ENCODE measurements at places on chromosomes 16 and 17.
A peak's percentile ranks its signal among the peaks of the same experiment; 100 is the strongest.

- no peak for DNase-seq
Measured at GRCh38 chr17:7405350-7406234, 1.7 kb upstream of the TMEM256 start.

- no peak for DNase-seq
Measured at GRCh38 chr17:63954402-63955063, 18.2 kb downstream of the SCN4A start.

- DNase-seq, result no peak
Measured at GRCh38 chr17:78387977-78388941, 9.8 kb downstream of the PGS1 start.

GRCh38 chr16:47694543-47694942 is 233.4 kb downstream of the PHKB start:
- no peak for DNase-seq

- no peak for DNase-seq
Measured at GRCh38 chr16:4260360-4260759, 12.5 kb downstream of the TFAP4 start.

GRCh38 chr16:35134471-35134870 is 1675.1 kb downstream of the TP53TG3F start:
- DNase-seq, result no peak

DNA sequence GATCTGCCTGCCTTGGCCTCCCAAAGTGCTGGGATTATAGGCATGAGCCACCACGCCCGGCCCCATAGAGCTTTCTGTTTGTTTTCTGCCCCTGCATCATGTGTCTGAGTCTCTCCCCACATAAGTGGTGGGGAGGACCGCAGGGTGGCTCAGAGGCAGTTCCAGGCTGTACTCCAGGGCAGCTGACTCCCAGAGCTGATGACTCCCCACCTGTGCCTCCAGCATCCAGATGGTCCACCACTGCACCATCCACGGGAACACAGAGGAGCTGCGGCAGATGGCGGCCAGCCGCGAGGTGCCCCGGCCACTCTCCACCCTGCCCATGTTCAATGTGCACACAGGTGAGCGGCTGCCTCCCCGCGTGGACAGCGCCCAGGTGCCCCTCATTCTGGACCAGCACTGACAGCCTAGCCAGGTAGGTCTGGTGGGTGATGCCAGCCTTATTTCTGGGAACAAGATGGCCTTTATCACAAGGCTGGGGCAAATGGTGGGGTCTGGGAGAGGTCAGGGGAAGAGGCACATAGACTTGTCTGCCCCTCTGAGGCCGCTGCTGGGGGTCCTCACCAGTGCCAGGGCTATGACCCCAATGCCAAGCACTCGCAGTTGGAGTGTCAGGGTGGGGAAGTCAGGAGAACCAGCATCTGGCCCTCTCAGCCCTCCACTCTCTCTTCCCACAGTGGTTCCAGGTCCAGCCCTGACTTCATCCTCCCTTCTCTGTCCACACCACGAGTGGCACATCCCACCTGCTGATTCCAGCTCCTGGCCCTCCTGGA is 9.4 kb downstream of the SGCA start:
- DNase-seq, result no peak

- DNase-seq, result no peak
Measured at GRCh38 chr17:19533718-19534561, at the start of gene SLC47A1. Gene SLC47A1, plus strand, starts transcription at chr17:19533854. Its CDS starts 86 bp downstream, at chr17:19533940.

DNA sequence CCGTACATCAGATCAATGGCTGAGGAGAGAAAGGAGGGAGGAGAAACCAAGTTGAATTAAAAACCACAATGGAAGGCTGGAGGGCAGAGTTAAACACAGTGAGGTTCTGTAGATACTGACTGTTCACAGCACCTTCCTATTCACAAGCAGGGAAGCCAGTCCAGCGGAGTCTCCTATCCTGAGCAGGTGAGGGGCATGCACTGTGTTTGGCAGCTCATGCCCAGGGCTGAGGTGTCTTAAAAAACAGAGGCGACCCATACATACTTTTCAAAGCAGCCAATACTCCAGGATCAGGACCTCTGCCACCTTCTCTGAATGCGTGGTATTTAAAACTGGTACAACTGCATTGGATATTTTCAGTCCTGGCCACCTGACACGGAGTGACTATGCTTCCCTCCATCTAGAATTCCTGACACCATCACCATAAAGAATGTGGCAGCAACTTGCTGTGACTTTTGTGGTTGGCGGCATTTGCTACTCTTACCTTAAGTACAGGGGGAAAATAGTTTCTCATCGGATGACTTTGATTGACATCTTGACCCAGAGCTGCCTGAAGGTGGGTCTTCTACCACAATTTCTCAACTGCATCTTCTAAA is 21.5 kb downstream of the USP22 start:
- DNase-seq, result no peak

- DNase-seq, result peak; percentile 66
Measured at GRCh38 chr16:66079671-66080334, 286.7 kb upstream of the CDH5 start.

- peak; percentile 86 for DNase-seq
Measured at GRCh38 chr16:57736419-57737351, 1.1 kb downstream of the KATNB1 start.

GRCh38 chr17:7241783-7242716 is at the start of gene GABARAP:
Gene GABARAP, minus strand, starts transcription at chr17:7242449. Its CDS starts 119 bp downstream, at chr17:7242330.
- DNase-seq, result peak; percentile 92

DNA sequence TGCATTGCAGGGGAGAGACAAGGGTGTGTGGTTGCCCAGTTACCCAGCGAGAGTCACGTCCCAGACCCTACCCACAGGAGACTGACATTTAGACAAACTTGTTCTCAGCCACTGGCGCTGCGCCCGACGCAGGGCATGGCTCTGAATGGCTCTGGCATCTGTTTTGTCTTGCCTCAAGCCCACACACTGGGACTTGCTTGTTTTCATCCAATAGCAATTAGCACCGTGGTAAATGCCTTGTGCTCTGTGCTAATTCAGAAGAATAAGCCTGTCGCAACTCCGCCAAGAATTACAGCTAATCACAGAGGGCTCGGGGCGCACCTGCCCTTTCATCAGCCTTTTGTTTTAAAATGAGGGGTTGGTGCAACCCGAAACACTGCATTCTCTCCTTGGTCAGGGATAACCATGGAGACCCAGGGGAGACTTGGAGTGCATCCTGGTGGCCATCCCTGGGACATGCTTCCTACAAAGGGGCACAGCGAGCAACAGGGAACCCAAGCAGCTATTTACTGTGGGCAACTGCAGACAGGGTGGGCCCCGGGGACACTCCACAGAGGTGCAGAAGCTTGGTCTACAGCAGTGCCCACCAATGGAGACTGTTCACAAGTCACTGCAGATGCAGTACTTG is 220.6 kb upstream of the ZFHX3 start:
- peak; percentile 3 for DNase-seq

DNA sequence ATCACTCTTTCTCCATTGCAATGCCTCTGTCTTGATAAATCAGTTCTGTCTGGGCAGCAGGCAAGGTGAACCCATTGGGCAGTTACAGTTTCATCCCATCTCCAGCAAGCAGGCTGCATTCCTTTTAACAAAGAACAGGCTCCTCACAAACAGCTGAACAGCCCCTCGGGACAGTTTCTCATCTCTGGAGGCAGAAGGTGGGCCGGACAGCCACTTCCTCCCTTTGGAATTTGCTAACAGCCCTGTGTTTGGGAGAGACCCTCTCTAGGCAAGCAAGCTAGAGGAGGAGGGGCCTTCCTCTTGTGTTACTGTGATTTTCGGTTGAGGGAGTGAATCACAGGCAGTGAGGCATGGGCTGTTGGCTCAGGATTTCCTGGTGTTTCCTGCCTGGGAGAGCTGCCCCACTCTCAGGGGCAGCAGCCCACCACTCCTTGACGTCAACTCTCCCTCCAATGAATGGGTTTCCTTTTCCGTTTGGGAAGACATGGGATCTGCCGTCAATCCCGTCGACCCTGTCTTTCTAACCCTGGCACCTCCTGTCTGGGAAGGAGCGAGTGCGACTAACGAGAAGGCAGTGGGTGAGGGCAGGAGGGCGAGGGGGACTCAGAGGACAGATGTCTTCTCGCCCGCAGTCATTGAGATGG is 3.7 kb upstream of the PGS1 start:
- DNase-seq, result peak; percentile 67

DNA sequence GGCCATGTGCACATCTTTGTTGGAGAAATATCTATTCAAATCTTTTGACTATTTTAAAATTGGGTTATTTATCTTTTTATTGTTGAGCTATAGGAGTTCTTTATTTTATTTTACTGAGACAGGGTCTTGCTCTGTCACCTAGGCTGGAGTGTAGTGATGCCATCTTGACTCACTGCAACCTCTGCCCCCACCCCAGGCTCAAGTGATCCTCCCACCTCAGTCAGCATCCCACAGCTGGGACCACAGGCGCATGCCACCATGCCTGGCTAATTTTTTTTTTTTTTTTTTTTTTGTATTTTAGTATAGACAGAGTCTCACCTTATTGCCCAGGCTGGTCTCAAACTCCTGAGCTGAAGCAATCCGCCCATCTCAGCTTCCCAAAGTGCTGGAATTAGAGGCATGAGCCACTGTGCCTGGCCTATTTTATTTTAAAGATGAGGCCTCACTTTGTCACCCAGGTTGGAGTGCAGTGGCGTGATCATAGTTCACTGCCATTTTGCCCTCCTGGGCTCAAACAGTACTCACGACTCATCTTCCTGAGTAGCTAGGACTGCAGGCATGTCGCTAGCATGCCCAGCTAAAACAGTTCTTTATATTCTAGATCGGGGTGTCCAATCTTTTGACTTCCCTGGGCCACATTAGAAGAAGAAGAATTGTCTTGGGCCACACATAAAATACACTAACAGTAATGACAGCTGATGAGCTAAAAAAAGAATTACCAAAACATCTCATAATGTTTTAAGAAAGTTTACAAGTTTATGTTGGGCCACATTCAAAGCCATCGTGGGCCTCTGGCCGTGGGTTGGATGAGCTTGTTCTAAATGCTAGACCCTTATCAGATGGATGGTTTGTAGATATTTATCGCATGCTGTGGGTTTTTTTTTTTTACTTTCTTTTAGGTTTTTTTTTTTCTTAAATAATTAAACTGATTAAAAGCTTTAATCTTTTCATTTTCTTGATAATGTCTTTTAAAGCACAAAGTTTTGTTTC is 13.7 kb downstream of the TENT4B start:
- DNase-seq, result no peak

DNA sequence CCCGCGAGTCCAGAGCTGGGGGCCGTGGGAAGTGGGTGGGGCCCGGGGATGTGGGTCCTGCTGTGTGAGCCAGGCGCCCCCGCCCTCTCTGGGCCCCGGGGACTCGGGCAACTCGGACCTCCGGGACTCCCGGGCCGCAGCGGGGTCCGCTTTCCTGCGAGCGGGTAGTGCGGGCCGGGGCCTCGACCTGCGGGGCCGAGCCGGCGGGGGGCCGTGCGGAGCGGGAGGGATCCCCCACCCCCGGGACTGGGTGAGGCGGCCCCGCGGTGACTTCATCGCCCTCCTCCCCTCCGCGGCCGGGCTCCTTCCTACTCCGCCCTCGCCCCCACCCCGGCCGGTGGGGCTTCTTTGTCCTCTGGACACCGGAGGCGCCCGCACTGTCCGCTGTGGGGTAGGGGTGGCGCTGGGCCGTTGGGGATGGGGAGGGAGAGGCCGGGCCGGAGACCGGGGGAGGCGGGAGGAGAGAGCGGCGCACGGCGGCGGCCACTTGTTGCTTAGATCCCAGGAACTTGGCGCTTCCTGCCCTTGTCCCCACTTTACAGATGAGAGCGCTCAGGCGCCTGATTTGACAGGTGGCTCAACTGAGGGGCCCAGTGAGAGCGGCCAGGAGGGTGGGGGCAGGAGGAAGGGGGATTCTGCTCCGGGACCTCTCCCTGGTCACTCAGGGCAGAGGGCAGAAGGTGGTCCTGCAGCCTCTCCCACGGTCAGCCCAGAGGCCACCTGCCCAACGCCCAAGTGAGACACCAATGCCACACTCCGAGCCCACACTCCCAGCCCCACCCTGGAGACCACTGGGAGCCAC is 874 bp downstream of the CMTM3 start:
- peak; percentile 36 for DNase-seq

- DNase-seq, result no peak
Measured at GRCh38 chr16:57522960-57523359, 13.4 kb downstream of the CCDC102A start.

DNA sequence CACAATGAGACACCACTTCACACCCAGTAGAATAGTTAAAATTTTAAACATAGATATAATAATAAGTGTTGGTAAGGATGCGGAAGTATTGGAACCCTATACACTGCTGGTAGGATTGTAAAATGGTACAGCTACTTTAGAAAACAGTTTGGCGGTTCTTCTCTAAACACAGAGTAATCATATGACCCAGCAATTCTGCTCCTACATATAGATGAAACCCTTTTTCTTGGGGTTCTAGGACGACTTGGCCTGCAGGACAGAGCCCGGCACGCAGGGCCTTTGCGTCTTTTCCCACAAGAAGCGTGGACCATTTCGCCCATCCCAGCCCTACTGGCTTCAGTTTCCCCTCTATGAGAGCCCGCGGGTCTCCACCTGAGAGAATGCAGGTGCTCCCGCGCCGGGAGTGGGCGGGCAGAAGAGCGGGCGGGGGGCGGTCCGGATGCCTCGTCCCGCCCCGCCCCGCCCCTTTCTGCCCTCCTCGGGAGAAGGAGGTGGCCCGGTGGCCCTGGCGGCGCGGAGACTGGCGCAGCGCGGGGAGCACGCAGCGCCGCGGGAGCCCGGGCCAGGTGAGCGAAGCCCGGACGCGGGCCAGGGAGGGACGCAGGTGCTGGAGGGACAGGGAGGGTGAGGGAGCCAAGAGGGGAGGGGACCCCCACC is at the start of gene SDR42E2:
Gene SDR42E2 (plus strand): TSS at position 508 of the 657 bp plus-strand sequence. CDS start 3,077 bp downstream, outside the sequence.
- DNase-seq, result no peak

GRCh38 chr16:28317040-28317880 is 24.9 kb downstream of the SBK1 start:
- peak; percentile 29 for DNase-seq

DNA sequence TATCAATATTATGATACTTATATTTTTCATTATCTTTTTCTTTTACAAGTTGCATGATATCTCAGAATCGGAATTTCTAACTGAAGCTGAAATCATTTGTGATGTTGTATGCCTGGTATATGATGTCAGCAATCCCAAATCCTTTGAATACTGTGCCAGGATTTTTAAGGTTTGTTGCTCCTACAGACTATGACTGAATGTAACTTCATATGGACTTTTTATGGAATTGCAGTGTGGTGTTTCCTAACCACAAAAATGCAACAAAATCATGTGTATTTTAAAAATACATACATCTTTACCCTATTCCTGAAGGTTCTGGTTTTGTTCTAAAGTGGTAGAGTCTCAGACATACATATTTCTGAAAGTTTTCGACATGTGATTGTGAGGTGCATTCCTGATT is 58.8 kb upstream of the RHBDL3 start:
- no peak for DNase-seq

- DNase-seq, result peak; percentile 65
Measured at GRCh38 chr16:3458278-3458851, 14.9 kb downstream of the NAA60 start.

GRCh38 chr16:4351880-4352279 is 759 bp upstream of the PAM16 start:
- DNase-seq, result peak; percentile 47

DNA sequence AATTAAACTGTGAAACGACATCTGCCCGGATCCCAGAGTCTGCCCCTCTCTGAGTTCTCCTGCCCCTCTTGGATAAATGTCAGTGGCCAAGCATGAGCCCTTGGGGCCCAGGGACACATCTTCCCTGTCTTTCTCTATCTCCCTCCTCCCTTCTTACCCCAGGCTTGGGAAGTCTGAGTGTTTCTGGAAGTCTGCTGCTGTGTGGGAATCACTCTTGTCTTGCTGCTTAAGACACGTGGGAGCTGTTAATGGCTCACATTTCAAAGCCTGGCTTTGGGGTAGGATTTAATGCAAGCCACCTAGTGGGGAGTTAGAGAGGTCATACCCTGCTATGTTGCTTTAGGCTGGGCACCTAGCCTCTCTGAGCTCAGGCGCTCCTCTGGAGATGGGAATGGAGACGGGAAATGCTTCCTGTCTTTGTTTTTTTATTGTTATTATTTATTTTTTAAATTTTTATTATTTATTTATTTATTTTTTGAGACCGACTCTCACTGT is 218.5 kb upstream of the CIBAR2 start:
- DNase-seq, result peak; percentile 88

GRCh38 chr17:67216578-67217320 is 28.2 kb downstream of the HELZ start:
- DNase-seq, result no peak
